ENCODE measurements at places on chromosomes 11 and 22.

DNA sequence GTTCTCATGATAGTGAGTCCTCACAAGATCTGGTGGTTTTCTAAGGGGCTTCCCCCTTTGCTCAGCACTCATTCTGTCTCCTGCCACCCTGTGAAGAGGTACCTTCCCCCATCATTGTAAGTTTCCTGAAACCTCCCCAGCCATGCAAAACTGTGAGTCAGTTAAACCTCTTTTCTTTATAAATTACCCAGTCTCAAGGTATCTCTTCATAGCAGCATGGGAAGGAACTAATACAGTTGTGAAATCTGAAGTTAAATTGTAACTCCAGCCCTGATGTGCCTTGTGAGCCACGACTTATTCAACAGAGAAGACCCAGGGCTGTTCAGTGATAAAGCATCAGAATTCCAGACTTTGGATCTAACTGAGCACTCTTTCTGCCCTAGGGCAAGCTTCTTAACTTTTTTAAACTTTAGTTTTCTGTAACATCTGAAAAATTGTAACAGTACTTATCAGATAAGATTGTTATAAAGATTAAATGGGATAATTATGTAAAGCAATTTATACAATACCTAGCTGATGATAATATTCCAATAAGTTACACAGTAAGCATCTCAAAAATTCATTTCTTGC, 220.0 kb downstream of the TRPC6 start:
- no peaks in the 10 kb centered on the region for H3K4me1 ChIP-seq
- no peak overlapping the region for H3K4me3 ChIP-seq
- no peak overlapping the region for H3K27ac ChIP-seq
- H3K27me3 ChIP-seq, result no peaks in the 10 kb centered on the region
- no peaks in the 10 kb centered on the region for H3K36me3 ChIP-seq
- peak; percentile 2 for DNase-seq

GRCh38 chr11:66810576-66811185, 32.6 kb upstream of the RCE1 start:
- no peak overlapping the region for H3K27ac ChIP-seq
- H3K36me3 ChIP-seq, result peaks cover 1% of the 10 kb centered on the region
- H3K4me1 ChIP-seq, result no peaks in the 10 kb centered on the region
- no peak for DNase-seq
- H3K4me3 ChIP-seq, result no peak overlapping the region
- no peaks in the 10 kb centered on the region for H3K27me3 ChIP-seq

DNA sequence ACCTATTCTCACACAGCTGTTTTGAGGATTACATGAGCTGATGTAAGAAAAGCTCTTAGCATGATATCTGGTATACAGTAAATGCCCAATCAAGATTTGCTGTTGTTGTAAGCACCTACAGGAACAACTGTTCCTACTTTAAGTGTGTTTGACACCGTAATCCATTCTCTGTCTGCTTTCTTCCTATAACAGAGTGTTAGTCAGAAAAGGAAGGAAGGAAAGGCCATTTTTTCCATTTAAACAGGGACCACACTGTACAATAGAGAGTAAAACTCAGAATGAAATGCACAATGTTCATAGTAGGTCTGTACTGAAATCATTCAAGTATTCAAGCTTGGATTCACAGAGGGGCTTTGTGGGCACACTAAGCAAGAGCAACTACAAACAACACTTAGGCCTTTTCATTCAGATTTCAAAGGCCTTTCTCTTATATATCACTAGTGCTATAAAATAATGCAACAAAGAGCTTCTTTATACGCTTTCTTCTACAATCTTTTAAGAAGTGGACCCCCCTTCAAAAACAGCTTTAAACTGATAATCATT, 21.5 kb downstream of the MTCH2 start:
- no peaks in the 10 kb centered on the region for H3K4me1 ChIP-seq
- no peak overlapping the region for H3K4me3 ChIP-seq

DNA sequence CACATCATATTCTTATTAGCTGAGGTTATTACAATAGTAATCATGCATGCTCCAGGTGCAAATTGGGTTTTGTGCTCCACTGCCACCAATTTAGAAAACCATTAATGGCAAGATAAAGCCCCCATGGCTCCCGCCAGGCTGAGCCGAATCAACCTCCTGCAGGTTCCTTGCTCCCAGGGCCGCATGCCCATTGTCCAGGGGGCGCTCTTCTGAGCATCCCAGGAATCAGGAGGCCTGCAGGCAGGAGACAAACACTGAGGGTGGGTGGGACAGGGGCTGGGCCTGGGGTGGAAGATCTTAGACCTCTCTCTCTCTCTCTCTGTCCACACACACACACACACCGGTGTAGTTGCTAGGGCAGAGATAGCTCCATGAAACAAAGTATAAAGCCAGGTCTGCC, 57.4 kb downstream of the BUD13 start:
- H3K27me3 ChIP-seq, result peaks cover 9% of the 10 kb centered on the region

DNA sequence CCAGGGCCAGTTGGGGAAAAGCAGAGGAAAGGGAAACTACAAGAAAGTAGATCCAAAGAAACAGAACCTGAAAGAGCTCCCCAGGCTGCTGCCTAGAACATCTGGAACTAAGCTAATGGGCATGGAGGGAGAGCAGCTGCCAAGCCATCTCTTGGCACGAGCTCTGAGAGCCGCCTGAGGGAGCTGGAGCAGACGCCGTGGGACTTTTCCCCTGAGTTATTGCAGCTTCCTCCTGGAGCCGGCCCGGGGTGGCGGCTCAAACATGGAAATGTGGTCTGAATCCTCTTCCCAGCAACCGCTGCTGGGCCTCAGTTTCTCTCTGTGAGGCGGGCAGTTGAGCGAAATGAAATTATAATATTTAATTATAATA, 41.8 kb downstream of the LIF start:
- no peak for DNase-seq
- H3K4me3 ChIP-seq, result no peak overlapping the region
- H3K36me3 ChIP-seq, result no peaks in the 10 kb centered on the region
- peaks cover 6% of the 10 kb centered on the region for H3K4me1 ChIP-seq
- H3K27me3 ChIP-seq, result no peaks in the 10 kb centered on the region

DNA sequence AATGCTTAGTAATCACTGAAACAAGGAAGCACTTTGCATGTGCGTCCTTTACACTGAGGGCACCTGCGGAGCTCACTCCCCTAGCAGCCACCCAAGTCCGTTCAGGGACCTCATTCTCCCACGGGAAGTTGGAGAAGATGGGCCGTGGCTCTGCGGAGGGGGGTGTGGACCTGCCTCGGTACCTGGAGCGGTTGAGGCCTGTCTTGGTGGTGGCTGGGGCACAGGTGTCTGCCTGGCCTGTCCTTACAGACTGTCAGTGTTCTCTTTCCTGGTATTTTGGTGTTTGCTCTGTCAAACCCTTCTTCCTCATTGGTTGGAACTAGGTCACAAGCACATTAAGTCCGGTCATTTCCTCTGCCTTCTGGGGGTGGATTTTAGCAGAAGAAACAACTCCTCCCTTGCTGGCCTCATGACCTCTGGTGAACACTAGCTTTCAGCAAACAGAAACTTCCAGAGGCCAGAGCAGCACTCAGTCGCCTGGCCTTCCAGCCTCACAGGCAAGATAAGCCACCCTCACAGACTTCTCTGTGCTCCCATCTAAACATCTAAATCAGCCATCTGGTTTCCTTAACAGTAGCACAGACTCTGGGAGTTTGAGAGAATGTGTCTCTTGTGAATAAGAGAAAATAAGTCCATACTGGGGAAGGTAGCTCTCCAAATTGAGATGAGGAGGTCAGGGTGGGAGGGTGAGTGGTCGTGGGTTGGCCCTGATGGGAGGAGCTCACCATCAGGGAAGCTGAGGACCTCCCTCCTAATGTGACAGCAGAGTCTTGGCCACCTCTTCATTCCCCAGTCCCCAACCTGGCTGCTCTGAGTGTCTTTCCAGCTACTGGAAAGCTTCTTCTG, 8.6 kb downstream of the SNAP29 start:
- peaks cover 14% of the 10 kb centered on the region for H3K4me1 ChIP-seq
- no peak for DNase-seq
- H3K27ac ChIP-seq, result peak overlapping the region; percentile 4
- H3K4me3 ChIP-seq, result no peak overlapping the region

- no peak for DNase-seq
- H3K36me3 ChIP-seq, result no peaks in the 10 kb centered on the region
- H3K4me3 ChIP-seq, result no peak overlapping the region
- no peaks in the 10 kb centered on the region for H3K4me1 ChIP-seq
- H3K27ac ChIP-seq, result no peak overlapping the region
- H3K27me3 ChIP-seq, result no peaks in the 10 kb centered on the region
Observed at GRCh38 chr11:21543901-21544300, 649.0 kb upstream of the ANO5 start.

DNA sequence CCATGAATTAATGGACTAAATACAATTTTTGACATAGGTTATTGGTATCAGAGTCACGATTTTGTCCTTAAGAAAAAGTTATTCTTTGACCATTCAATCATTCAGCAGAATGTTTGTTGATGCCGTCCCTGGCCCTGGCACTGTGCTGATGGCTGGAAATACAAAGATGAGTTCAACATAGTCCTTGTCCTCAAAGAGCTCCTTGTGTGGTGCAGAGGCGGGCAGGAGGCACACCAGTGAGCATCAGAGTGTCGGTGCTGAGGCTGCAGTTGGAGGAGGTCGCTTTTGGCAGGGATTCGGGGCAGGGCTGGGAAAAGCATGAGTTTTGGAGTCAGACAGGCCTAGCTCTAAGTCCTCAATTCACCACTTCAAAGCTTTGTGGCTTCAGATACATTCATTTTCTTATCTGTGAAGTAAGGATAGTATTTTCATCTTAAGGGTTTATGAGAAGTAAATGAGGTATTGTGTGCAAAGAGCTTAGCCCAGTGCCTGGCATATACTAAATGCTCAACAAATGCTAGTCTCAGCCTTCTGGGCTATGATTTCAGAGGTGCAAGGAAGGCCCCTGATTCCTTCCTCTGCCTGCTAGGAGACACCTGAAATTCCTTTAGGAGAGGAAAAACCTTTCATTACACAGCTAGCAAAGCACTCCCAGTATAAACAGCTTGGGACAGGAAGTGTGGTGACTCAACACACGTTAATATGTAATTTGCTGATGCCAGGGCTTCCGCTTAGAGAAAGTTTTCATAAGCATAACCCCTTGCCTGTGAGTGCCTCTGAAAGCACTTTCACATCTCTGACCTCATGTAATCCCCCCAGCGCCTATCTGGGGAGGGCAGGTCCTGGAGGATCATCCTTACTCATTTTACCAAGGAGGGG, 113.8 kb downstream of the NECTIN1 start:
- H3K36me3 ChIP-seq, result no peaks in the 10 kb centered on the region
- H3K27me3 ChIP-seq, result peaks cover 4% of the 10 kb centered on the region
- no peak overlapping the region for H3K27ac ChIP-seq
- no peaks in the 10 kb centered on the region for H3K4me1 ChIP-seq

DNA sequence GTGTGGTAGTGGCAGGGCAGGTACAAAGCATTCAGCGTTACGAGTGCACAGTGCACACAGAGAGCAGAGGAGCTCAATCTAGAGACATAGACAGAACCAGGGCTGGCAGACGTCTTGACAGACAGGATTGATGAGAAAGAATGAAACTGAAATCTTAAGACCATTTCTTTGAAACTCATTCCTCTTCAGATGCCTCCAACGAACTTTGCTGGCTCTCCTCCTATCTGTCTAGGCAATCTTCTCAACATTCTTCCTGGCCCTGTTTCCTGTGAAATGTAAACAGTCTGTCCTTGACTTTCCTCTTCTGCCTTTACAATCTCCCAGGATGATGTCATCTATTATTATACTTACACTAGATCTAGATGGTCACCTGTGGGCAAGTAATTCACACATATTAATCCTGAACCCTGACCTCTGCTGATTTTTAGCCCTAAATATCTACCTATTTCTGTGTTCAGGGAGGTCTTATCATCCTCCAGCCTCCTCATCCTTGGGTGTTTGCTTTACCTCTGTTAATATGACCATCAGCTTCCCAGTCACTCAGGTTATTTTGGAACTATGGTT, 119.5 kb downstream of the ENTHD1 start:
- H3K4me3 ChIP-seq, result peak overlapping the region; percentile 6
- peak; percentile 57 for DNase-seq
- no peaks in the 10 kb centered on the region for H3K27me3 ChIP-seq
- H3K4me1 ChIP-seq, result peaks cover 17% of the 10 kb centered on the region
- peak overlapping the region; percentile 35 for H3K27ac ChIP-seq

DNA sequence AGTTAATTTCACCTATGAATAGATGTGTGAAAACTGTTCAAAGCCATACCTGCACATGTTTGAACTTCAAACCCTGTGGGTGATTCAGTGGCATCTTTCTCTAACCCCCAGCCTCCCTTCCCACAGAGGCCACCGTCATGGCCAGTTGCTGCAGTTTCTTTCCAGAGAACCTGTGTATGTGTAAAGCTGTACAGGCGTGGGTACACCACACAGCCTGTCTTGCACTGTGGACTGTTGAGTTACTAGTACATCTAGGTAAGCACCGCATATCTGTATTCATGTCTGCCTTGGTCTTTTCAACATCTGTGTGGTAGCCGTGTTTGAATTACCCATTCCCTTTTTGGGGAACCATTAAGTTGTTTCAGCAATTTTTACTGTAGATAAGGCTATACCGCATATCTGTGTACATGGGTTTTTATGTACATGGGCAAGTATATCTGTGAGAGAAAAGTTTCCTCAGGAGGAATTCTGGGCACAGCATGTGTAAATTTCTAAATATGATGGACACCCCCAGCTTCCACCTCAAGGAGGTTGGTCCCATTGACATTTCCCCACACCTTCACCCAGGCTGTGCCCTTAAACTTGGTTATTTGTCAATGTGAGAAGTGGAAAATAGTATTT, 13.9 kb downstream of the NEAT1 start:
- peak overlapping the region; percentile 67 for H3K27ac ChIP-seq
- peak; percentile 45 for DNase-seq
- peaks cover 85% of the 10 kb centered on the region for H3K4me1 ChIP-seq
- H3K36me3 ChIP-seq, result peaks cover 73% of the 10 kb centered on the region

GRCh38 chr22:47853750-47854149, 1091.3 kb downstream of the TBC1D22A start:
- peaks cover 12% of the 10 kb centered on the region for H3K27me3 ChIP-seq
- no peak for DNase-seq
- no peaks in the 10 kb centered on the region for H3K4me1 ChIP-seq
- no peak overlapping the region for H3K27ac ChIP-seq

GRCh38 chr22:23773483-23774113, 949 bp downstream of the MMP11 start:
- no peak overlapping the region for H3K27ac ChIP-seq
- H3K4me3 ChIP-seq, result no peak overlapping the region
- no peaks in the 10 kb centered on the region for H3K27me3 ChIP-seq
- no peak for DNase-seq
- H3K4me1 ChIP-seq, result peaks cover 11% of the 10 kb centered on the region

- no peak for DNase-seq
- no peaks in the 10 kb centered on the region for H3K27me3 ChIP-seq
- no peaks in the 10 kb centered on the region for H3K4me1 ChIP-seq
- H3K4me3 ChIP-seq, result no peak overlapping the region
- no peak overlapping the region for H3K27ac ChIP-seq
Observed at GRCh38 chr11:112765337-112765736, 195.9 kb upstream of the NCAM1 start.

Data from activated CD8-positive, alpha-beta T cell treated with anti-CD3 and anti-CD28 coated beads for 36 hours (primary cell).